ENCODE measurements at places on chromosomes 6 and 20.

DNA sequence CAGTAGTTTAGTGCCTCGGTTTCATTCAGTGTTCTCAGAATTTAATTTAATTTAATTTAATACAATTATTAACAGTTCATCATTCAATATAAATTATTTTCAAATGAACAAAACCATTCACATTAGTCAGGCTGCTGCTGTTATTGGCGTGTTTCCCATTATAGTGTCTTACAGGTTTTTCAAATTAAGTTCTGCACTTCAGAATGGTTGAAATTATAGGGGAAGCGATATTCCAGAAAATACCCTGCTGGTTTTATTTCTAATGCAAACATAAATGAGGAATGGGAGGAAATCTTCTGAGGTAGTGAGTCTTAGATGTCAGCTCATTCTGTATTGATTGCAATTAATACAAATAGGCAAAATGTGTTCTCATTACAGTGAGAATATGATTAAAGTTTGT is 37.6 kb downstream of the OPN5 start:
- no peak for DNase-seq

GRCh38 chr20:44496976-44497375 is 21.3 kb downstream of the TTPAL start:
- no peak for DNase-seq

DNA sequence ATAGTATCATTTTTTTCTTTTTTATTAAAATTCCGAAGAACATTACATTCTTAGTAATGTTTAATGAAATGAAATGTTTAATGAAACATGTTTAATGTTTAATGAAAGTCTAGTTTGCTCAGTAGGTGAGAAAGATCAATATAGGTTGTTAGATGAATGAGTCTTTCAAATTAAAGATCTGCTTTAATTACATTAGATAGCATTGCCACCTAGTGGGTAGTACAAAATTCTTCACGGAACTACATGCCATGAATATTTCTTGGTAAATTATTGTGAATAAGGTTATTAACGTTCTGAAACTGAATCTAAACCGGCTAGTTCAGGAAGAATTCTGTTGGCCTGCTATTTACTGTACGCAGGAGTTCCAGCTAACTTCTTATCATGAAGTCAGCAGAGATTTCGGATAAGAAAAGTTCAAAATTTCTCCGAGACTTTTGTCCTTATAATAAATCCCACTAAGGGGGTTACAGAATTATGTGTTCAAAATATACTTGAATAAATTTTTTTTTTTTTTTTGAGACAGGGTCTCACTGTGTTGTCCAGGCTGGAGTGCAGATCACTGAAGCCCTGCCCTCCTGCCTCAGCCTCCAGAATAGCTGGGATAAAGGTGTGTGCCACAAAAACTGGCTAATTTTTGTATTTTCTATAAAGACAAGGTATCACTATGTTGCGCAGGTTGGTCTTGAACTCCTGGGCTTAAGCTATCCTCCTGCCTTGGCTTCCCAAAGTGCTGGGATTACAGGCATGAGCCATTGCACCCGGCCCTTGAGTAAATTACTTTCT is 7.9 kb upstream of the GMNN start:
- peak; percentile 75 for DNase-seq

DNA sequence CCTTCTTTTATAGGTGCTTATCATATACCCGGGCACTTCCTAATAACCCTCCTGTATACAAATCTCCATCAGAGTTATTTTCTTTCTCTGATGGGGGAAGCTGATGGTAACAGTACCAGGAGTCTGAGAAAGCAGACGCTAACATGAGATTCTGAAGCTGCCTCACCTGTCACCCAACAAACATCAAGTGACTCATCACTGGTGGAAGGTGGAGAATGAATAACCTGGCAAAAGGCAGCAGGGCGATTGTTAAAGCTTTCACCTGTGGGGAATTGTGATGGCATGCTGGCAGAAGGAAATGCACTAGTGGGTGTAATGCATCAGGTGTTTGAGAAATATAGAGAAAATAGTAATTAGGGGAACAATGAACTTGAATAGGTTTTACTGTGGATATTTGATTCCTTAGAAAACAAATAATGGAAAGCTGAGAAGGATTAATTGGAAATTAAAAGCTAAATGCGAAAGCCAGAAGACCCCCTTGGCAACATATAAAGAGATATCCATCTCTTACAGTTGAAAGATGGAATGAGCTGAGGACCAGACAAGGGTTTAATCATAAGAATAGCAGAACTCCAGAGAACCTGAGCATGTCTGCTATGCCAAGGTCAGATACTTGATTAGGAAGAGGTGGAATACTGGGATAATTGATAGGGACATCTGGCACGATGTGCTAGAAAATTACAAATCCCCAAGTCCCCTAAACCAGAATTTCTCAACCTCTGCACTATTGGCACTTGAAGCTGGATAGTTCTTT is 517.1 kb downstream of the PKHD1 start:
- DNase-seq = no peak

GRCh38 chr20:21102603-21103311 is 3.4 kb downstream of the LINC00237 start:
- peak; percentile 73 for DNase-seq

GRCh38 chr6:23180504-23181293 is 611.3 kb downstream of the HDGFL1 start:
- no peak for DNase-seq

- DNase-seq = no peak
Observed at GRCh38 chr6:167746390-167746907, 80.3 kb upstream of the AFDN start.

DNA sequence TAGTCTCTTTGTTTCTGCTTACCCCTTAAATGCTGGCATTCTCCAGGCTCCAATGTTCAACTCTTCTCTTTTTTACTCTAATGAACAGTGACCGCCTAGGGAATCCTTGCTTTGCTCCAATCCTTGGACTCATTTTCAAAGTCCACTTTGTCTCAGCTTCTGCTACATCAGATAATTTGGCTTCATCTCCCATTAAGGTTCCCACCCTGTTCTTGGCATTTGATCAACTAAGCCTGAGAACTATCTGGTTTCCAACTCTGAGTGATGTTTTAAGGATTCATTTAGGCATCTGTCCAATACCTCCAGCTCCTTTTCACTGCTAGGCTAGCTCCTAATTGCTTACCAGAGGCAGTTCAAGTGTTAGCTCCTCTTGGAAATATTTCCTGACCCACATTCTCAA is 64.9 kb downstream of the ME1 start:
- no peak for DNase-seq

- no peak for DNase-seq
Observed at GRCh38 chr6:166078294-166078693, 89.4 kb downstream of the TBXT start.

Data from GM20000 (cell line).